ENCODE measurements at places on chromosomes 16 and 17. TPM values are rescaled to one million over a fixed set of nuclear protein-coding genes. Genes with fewer than 3 reads are reported as not detected.
A peak's percentile ranks its signal among the peaks of the same experiment; 100 is the strongest.

GRCh38 chr16:11135464-11135973, 120.5 kb downstream of the SOCS1 start:
- peak; percentile 80 for DNase-seq

DNA sequence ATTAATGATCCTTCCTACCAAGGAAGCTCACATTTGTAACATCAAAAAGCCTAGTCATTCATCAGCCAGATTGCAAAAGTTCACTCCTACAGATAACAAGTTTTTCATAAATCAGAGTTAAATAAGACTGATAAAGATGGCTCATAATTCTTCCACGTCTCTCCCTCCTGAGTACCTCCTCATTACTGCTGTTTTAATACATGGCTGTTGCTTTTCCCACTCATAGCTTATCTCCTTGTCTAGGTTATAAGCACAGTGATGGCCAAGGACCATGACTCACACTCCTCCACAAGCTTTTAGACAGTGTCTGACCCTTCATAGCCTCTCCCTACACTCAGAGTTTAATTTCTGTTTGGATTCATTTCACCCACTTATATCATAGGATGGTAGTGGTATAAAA, 100.9 kb upstream of the MON1B start:
- no peak for DNase-seq

DNA sequence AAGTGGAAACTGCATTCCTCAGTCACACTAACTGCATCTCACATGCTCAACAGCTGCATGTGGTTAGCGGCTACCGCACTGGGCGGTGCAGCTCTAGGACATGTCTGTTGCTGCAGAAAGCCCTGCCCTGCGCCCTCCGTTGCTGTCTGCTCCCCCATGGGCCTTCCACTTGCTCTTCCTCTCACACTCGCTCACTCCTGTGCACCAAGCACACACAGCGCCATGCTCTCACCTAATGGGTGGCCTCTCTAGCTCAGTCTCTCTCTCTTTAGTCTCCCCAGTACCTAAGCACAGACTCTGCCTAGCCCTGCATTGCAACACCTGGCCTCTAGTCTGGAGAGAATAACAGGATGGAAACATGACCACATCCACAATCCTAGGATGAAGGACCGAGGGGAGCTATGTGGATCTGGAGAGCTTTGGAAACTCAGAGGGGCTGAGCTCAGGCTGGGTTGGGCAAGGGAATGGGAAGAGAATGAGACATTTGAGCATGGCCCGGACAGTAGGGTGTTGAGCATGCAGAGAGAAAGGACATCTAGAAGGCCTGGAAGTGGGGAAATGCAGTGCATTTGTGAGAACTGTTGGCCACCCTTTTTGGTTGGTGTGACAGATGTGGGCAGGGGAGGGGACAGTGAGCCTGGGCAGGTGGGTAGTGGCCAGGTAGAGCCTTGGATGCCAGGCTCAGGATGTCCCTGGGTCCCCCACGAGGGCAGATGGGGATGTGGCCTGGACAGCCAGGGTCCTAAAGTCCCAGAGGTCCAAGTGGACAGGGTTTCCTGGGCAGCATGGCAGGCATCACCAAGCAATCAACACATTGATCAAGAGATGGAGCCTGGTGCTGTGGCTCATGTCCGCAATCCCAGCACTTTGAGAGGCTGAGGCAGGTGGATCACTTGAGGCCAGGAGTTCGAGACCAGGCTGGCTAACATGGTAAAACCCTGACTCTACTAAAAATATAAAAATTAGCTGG, 16.1 kb downstream of the SGCA start:
- DNase-seq = no peak

- DNase-seq = no peak
Measured at GRCh38 chr16:88519938-88520653, 50.1 kb upstream of the ZC3H18 start.

DNA sequence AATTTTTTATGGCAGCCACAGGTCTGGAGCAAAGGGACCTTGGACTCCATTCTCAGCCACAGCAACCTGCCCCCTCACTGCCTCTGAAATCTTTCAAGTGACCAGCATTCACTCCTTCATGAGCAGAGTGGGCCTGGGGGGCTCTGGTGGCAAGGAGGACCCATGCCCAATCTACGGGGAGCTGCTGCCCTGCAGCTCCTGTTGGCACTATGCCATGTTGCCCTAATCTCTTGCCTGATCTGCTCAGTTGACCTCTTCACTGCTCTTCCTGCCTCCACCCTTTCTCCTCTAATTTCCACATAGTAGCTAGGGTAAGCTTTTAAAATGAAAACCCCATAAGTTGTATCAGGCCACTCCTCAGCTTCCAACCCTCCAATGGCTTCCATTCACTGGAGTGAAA, 2.9 kb upstream of the PRKCB start:
- DNase-seq = no peak

DNA sequence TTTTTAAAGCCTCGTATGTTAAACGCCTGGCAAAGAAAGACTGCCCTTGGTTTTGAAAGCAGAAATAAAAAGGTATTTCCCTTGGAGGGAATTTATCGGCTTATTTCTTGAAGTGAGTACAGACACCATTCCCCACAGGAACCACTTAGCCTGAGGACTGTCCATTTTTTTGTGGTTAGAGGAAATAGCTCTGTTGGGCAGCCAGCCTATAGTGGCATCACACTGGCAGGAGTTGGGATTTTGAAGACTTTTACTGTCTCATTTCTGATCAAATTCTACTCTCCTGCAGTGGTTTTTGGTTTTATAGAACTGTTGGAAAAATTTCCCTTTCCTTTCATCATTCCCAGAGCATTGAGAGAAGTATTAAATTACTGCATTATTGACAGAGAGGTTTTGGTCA, 34.1 kb upstream of the CDC6 start:
- DNase-seq = no peak

DNA sequence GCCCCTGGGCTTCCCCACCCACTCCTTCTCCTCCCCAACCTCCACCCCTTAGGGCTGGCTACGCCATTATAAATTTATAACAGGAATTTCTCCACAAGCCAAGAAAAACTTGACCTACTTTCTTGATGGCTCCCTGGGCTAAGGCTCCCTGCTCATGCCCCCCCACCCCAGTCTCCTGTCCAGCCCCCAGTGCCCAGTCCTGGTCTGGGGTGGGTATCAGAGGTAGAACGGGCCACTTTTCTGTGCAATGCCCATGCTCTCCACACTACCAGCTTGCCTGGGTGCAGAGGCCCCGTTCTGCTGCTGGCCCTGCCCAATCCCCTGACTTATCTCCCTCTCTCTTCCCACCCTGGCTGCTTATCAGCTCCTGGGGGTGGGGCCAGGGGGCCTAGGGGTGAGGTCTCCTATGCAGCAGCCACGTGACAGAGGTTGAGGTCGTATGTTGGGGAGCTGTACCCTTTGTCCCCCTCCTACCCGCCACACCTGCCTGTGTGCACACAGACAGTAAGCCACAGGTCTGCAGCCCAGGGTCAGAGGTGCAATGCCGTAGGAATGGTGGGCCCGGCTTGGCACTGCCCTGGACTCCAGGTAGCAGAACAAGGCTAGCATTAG, 10.1 kb downstream of the THRA start:
- DNase-seq = no peak

DNA sequence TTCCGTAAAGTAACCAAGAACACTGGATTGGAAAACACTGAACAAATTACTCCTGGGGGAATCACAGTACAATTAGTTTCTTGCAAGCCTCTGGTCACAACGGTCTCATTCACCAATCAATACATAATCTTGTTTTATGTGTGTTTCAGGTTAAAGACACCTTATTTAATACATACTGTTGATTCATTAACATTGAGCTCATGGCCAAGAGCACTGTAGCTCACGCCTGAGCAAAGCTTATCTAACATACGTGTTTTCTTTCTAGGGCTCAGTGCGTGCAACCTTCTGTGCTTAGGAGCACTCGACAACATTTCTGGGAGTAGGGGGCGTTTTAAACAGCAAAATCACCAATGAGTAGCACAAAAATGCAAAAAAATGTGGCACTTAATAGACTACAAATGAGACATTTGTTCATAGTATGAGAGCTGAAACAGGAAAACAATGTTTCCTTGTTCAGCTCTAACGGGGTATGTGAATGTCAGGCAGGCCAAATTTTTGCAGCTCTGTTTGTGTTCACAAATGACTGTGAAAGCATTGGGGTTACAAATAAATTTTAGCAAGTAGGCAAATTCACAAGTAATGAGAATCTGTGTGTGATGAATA, 206.2 kb downstream of the CNTNAP4 start:
- no peak for DNase-seq

GRCh38 chr17:34236281-34236892, 18.7 kb upstream of the CCL2 start:
- DNase-seq = no peak

GRCh38 chr17:68441070-68441770, 16.1 kb downstream of the WIPI1 start:
- DNase-seq = peak; percentile 31

DNA sequence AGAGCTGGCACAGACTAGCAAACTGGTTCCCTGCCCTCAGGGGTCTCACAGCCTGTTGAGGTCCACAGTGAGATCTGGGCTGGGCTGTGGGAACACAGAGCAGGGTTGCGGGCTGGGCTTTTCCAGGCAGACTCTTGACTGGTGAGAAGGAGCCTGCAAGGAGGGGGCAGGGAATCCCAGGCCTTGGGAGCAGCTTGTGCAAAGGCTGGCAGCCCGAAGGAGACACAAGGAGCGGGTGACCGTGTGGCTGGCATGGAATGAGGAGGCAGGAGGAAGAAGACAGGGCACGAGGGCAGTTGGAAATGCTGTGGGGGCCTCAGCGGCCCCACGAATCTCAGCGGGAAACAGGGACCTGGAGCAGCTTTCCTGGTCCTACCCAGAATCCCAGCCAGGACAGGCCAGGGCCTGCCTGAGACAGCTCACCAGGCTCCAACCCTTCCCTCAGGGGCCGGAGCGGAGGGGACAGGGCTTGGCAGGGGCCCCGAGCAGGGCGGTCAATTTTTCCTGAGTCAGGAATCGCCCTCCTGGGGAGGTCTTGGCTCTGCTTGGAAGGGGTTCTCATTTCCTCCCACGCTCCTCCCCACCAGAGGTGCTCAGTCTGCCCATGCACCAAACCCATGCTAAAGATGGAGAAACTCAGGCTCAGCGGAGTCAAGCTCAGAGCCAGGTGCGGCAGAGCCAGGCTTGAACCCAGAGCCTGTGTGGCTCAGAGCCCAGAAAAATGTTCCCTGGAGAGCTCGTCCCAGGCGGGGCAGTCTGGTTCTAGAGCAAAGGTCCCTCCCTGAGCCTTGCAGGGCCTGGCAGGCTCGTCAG, 9.2 kb upstream of the SNN start:
- no peak for DNase-seq

DNA sequence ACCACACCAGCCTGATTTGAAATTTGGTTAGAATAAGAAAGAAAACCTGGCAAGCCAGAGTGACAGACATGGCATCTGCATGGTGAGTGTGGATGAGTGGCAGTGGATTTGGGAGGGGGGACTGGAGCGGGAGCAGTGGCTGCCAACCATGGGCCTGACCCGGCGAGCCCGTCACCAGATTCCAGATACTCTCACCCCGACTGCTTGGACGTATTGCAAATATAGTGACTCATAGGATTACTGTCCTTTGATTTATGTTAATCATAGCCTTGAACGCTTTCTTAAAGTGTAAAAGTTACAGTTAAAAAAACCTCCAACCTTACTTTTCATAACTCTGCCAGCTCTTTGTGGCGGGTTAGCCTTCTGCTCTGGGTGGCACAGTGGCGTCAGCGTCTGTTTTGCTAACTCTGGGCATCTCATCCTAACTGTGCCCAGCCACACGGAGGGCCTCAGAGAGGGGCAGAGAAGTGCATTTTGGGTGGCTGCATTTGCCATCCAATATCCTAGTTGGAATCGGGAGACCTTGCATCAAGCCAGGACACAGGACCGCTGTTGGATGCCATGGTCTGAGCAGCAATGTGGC, 26.8 kb upstream of the FOXK2 start:
- no peak for DNase-seq

GRCh38 chr17:79746889-79747507, 16.3 kb downstream of the ENPP7 start:
- DNase-seq = no peak

The RNF222 gene
- total RNA-seq = not detected

The WSCD1 gene
- total RNA-seq = 19.3 TPM

The OR1E1 gene
- total RNA-seq = not detected
